ENCODE measurements at places on chromosomes 4 and X.

DNA sequence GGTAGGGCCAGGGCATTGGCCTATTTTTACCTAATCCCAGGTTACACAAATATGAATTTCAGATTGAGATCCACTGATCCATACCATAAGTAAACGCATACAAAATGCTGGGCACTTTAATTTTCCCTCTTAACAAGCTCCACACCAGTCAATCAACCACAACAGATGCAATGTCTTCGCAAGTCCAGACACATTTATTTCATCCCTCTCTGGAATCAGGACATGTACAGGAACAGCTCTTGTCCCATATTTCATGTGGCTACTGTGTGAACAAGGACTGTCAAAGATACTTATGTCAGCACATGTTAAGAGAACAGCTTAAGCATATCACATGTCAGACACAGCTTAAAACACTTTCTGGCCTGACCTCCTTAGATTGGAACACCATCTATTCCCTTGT is 145.9 kb downstream of the PPP3CA start:
- no peak for DNase-seq

DNA sequence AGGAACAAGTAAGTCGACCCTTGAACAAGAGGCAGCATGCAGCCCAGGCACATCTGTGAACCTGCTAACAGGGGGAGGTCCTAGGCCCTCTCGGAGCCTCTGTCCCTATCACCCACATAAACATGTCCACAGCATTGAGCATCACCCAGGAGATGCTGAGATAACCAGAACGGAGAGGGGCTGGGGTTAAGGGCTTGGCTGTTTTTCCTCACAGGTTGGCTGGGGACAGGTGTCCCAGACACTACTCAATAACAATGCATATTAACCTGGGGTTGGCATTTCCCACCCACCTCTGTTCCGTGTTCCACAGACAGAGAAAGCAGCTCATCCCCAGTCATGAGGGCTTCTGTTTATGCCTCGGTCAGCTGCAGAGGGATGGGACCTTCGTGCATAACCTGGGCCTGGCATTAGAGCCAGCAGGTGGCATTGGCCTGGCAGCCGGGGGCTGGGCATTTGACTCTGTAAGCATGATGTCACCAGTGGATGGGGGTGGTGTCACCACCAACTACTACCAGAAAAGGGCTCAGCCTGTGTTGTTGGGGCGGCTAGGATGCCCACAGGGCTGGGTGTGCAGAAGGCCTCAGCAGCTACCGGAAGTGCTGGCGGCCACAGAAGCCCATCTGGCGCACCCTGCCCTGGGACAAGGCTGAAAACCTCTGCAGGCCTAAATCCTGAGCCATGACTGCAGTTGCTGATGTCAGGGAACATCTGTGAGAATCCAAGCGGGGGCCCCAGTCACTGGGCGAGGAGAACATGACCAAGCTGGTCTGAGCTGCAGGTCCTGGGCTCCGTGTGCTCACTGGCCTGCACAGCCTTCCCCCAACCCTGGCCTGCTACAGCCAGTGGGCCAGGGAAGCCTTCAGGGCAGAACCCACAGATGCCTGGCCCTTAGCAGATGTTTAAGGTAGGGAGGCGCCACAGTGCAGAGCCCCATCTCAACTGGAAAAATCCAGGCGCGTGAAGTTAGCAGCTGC is 351.4 kb downstream of the NR3C2 start:
- DNase-seq, result no peak

- no peak for DNase-seq
Observed at GRCh38 chrX:79408623-79409322, 41.6 kb upstream of the ITM2A start.

GRCh38 chr4:76725039-76725438 is 172.9 kb downstream of the SOWAHB start:
- DNase-seq, result no peak

DNA sequence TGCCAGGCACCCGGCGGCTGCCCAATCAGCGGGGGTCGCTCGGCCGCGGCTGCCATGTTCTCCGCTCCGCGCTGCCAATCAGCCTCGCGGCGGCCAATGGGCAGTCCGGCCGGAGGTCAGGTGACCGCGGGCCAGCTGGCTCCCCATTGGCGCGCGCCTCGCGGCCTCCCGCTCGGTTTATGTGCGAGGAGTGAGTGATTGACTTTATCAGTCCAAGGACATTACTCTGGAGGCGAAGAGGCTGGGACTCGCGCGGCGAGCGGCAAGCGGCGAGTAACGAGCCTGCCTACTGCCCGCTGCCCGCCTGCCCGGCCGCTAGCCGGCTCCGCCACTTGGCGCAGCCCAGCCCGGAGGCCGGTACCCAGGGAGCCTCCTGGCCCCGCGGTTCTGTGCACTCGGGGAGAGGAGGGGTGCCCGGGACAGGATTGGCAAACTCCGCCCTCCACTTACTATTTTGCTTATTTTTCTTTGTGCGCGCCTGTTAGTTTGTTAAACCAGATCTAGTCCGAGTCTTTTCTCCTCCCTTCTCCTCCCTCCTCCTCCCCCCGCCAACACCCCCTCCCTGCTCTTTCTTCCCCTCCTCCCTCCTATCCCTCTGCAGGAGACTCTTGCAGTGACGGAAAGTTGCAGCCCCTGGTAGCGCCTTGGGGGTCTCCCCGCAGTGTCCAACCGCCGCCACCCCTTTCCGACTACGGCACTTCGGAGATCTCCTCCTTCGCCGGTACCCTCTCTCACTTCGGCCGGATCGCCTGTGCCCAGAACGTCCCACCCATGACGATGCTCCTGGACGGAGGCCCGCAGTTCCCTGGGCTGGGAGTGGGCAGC is at the start of gene ZIC3:
Gene ZIC3 (plus strand): TSS at position 207 of the 825 bp plus-strand sequence. CDS start 565 bp downstream, at position 772.
- peak; percentile 32 for DNase-seq

DNA sequence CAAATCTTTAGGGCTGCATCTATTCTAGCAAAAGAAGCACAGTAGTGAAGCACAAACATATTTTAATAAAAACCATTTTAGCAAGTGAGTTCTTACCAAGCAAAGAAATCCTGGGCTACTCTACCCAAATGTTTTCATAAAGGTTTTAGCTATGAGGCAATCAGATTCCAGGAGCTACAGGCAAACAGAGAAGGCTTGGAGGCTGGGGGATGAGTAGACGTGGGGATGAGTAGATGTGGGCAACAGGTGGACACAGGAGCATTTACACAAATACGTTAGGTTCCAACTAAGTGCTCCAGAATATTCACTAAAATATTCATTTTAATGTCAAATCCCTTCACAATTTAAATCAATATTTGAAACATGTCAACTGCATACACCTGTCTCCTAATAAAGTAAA is 34.5 kb downstream of the ATP11C start:
- no peak for DNase-seq

GRCh38 chr4:119300101-119300978 is 21.6 kb downstream of the FABP2 start:
- DNase-seq, result no peak

- no peak for DNase-seq
Observed at GRCh38 chr4:48290146-48290772, 20.6 kb upstream of the TEC start.

DNA sequence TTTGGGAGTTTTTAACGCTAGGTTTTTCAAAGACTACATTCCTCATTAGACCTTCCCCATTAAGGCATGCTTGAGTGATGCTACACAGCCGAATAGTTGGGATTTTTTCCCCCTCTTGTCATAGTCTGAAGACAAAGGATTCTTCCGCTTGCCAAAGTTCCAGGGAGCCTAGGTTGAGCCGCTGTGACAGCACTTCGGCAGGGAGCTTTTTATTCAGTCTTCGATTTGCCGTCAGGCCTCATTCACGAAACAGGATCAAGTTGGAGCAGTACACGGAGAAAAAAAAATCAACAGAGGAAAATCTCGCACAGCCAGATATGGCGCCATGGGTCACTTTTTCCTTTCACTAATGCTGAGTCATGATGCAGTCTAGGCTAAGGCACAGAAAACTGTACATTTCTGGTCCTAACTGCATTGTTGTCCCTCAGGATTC is 24.3 kb downstream of the SHROOM3 start:
- DNase-seq, result no peak

GRCh38 chrX:20354505-20354904 is 87.8 kb upstream of the RPS6KA3 start:
- no peak for DNase-seq

- DNase-seq, result no peak
Observed at GRCh38 chr4:34191443-34191842, 2052.9 kb downstream of the ARAP2 start.

GRCh38 chr4:22515888-22516541 is at the start of gene ADGRA3:
Gene ADGRA3, minus strand, starts transcription at chr4:22516066. Its CDS starts 282 bp downstream, at chr4:22515784.
- DNase-seq, result peak; percentile 43
